Femur (tissue), 1 donor: ENCODE measurements at places on chromosomes 1 and 21.

- no peak for DNase-seq
Observed at GRCh38 chr1:199029855-199030254, 391.0 kb downstream of the PTPRC start.

DNA sequence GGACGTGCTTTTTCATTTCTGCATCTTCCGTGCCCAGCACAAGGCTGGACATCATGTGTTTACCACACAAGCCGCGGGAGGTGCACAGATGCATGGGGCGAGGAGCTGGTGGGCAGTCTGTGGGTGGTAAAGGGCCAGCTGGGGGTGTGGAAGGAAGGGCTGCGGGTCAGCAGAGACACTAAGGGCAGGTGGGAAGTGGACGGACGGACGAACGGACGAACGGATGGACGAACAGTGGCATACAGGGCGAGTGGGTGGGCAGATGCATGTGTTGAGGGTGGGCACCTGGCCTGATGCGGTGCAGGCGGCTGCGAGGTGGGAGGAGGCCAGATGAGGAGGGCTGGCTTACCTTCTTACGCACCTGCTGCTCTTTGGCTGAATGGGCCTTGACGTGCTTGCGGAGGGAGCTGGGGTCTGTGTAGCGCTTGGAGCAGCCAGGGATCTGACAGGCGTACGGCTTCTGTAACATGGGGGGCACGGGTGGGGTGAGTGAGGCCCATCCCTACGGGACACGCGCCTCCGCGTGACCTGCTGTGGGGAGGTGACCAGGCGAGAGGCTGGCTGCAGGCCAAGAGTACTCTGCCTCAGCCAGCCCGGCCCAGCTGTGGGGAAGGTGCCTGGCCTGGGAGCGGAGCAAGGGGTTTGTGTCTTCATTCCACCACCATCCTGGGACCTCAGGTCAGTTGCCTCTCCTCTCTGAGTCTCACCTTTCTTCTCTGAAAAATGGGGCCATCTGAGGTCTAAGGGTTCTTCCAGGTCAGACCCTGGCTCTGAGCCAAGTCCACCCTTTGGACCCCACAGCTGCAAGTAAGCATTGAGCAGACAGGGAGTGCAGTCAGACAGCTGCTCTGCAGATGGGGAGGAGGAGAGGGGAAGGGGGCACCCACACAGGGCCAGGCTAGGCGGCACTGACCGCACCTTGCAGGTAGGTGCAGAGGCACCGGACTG lies 65.5 kb downstream of the DMRTB1 start:
- DNase-seq: peak; percentile 41

GRCh38 chr1:44821240-44821715 lies 13.0 kb downstream of the BTBD19 start:
- DNase-seq: no peak

DNA sequence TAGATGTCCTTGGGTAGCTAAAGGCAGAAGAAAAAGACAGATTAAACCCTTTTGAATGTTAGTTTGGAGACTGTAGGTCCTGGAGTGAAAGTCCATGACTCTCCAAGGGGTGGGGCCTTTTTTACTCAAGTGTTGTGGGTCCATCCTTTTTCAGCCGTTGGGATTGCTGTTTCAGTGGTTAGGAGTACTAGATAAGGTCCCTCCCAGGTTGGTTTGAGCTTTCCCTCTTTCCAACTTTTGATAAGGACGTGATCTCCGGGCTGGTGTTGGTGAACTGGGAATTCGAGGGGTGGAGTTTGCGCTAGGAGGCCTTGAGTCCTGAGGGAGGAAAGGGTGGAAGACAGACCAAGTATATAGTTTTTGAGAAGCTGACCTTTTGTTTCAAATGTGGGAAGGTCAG lies 5.2 kb upstream of the IPP start:
- DNase-seq: no peak

DNA sequence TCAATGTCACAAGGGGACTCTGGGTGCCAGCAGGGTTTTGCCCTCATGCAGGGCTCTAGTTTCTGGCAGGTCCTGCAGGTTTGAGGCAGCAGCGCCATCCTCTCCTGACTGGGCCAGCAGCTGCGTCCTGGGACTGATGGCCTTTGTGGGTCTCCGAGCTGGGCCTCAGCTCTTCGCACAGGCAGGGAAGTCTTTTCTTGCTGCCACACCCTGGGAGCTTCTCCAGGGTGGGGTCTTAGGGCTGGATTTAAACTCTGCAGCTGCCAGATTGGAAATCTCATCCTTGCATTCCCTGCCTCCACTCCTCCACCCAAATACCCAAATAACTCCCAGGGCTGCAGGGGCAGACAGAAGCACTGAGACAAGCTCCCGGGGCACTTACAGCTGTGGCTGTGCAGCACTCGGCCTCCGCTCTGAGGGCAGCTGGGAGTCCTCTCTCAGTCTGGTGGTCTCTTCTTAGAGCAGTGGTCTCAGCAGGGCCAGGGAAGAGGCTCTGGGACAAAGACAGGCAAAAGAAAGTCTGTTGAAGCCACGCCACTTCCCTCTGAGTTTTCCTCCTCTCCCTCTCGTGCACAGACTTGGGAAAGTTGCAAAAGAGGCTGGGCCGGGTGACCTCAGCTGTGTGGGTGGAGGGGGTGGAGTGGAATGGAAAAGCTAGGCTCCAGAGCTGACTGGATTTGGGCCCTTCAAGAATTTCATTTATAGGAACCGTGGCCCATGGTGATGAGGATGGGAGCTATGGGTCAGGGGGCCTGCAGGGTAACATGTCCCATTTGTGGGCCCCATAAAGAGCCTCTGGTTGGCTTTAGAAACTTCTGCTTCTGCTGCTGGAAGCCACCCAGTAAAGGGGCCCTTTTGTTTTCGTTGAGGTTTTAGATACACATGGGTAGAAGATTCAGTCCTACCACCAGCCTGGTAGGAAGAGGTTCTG lies at the start of gene RAB7B:
TSS of gene RAB7B (minus strand) at position 525 of the 931 bp plus-strand sequence. CDS start 9,260 bp downstream, outside the sequence.
- DNase-seq: peak; percentile 87

DNA sequence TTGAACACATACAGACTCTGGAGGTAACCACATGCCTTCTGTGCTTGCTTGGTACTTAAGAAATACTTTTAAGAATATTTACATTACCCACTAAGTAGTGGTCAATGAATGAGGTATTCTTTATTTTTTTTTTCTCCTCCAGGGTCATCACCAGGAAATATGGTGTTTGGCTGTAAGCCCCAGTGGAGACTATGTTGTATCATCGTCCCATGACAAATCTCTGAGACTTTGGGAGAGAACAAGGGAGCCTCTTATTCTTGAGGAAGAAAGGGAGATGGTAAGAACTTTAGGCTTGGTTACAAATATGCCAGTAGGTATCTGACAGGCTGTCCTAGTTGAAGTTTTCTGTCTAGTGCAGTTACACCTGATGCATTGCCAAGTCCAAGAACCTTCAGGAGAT lies 22.8 kb downstream of the WDR3 start:
- DNase-seq: no peak

- DNase-seq: no peak
Observed at GRCh38 chr21:37202221-37203110, 64.7 kb downstream of the VPS26C start.

- no peak for DNase-seq
Observed at GRCh38 chr1:212042436-212042835, 6.9 kb downstream of the DTL start.

GRCh38 chr1:179955287-179955680 lies 674 bp downstream of the CEP350 start:
- peak; percentile 61 for DNase-seq

DNA sequence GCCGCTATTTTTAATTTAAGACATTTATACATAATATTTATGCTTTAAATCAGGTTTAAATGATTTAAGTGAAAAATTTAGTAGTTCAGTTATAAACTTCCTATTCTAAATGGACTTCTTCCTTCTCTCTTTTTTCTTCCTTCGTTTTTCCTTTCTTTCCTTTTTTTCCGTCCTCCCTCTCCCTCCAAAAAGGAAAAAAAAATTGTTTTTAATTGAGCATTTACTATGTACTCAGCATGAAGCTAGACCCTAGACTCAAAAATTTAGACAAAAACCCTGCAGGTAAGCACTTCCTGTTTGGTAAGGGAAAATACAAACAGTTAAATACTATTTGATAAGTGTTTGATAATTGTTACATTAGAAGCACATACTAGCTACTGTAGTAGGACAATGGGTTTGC lies 2.6 kb upstream of the TM2D1 start:
- DNase-seq: no peak

DNA sequence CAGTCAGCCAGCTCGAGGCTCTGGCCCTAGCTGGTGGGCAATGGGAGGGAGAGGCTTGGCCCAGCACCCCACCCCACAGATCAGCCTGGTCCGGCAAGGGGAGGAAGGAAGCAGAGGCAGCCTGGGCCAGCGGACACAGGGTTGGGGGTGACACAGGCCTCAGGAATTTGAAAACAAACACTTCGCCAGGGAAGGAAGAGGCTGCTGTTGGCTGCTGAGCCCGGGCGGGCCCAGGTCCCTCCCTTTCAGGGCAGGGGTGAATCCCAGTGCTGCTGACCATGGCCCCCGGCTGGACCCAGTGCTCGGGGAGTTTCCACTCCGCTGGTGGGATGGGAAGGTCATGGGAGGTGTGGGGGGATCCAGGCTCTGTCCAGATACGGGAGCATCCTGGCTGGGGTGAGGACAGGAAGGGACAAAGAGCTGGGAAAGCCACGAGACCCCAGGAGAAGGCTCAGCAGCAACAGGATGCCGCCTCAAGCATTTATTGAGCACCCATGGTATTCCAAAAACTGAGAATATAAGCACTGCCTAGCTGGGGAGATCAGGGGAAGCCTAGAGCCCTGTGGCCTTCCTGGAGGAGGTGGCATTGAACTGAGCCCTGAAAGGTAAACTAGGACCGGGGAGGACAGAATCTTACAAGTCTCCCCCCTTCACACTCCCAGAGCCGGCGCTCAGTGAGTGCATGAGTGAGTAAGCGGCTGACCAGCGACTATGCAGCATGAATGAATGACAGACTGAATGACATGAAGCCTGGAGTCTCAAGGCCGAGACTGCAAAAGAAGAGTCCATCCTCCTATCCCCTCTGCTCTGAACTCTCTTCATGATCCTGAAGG lies 26.2 kb upstream of the EPHA2 start:
- peak; percentile 93 for DNase-seq

GRCh38 chr1:219325368-219325742 lies 151.7 kb downstream of the LYPLAL1 start:
- no peak for DNase-seq

- no peak for DNase-seq
Observed at GRCh38 chr1:174799136-174799479, 200.6 kb upstream of the CACYBP start.

DNA sequence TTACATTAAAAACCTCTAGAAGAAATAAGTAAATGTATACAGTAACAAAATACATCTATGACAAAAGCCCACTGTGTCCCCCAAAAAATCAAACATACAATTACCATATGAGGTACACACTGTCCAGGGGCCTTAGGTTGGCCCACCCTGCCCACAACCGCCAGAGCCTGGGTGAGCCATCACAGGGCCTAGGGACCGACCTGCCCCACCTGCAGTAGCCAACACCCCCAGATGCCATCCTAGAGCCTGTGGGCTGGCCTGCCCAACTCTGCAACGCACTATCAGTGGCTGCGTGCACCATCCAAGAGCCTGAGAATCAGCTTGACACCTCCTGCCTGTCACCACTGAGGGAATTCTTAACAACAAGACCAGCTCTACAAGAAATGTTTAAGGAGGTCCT lies 39.0 kb downstream of the FAF1 start:
- no peak for DNase-seq

GRCh38 chr1:171140956-171141687 lies 44.0 kb upstream of the FMO2 start:
- peak; percentile 34 for DNase-seq

- DNase-seq: no peak
Observed at GRCh38 chr1:89261926-89262515, 10.6 kb downstream of the GBP5 start.

DNA sequence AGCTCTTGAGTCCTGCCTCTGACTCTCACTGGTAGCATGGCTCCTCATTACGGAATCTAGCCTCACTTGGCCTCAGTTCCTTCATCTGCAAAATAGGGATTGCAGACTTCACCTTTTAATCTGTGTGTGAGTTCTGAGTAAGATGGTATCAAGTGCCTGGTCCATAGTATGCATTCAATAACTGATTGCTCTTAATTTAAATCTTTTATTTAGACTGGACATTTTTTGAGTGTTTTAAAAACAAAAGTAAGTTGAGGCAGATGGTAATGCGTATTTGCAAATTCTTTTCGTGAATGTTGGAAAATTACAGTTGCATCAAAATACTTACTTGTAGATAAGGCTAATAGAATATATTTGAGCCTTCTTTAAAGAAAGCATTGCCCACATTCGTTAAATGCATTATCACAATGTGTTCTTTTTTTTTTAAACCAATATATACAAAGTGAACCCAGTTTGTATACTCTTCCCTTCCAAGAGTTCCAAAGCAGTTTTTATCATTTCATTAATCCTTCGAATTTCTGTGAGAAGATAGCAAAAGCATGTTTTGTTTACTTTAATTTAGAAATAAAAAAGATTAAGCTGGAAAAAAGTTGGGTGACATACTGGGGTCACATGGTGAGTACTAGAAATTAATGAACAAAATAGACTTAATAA lies 8.1 kb downstream of the DNM3 start:
- no peak for DNase-seq

DNA sequence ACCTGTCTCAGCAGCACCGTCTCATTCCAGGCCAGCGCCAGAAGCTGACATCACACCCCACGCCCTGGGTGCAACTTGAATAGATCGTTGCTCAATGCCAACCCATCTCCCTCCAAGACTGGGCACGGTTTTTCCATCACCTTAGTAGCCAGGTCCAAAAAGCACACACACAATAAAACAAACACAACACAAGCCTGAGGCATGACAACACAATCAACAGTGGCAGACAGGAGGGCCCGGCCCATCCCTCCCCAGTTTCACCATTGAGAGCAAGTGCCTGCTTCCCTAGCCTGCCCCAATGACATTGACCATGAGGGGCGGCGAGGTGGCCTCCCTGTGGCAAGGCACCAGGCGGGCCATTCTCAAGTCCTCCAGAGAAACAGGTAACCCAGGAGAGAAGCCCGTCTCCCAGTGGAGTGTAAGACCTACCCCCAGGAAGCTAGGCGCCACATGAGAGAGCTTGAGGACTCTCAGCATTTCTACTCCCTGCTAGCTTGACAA lies 2.7 kb downstream of the IFFO2 start:
- DNase-seq: no peak

GRCh38 chr1:45973121-45973520 lies 159.3 kb downstream of the PIK3R3 start:
- no peak for DNase-seq

DNA sequence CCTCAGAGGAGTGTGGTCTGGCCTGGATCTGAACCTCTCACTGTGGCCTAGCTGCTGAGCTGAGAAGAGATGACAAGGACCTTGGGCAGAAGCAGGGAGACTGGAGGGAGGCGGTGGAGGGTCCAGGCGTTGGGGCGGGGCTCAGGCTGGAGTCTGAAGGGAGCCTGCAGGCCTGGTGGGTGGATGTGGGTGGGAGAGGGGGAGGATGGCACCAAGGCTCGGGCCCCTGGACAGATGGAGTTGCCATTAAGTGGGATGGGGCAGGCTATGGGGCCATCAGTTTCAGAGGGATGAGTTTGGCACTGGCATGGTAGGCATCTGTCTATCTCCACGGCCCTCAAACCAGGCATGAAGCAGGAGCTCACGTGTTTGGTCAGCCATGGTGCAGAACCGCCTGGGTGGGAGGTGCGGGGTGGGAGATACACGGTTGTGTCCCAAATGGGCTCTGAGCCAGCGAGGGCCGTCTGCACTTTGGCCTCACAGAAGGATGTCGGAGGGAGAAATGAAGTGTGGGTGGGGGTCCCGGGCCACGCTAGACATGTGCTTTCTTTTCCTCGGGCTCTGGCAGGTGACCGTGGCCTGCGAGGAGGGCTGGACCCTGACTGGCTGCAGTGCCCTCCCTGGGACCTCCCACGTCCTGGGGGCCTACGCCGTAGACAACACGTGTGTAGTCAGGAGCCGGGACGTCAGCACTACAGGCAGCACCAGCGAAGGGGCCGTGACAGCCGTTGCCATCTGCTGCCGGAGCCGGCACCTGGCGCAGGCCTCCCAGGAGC lies 23.6 kb downstream of the PCSK9 start:
- peak; percentile 57 for DNase-seq

GRCh38 chr21:32155226-32155625 lies 123.6 kb downstream of the MIS18A start:
- DNase-seq: no peak
